ENCODE measurements at places on chromosomes 13 and 19.

DNA sequence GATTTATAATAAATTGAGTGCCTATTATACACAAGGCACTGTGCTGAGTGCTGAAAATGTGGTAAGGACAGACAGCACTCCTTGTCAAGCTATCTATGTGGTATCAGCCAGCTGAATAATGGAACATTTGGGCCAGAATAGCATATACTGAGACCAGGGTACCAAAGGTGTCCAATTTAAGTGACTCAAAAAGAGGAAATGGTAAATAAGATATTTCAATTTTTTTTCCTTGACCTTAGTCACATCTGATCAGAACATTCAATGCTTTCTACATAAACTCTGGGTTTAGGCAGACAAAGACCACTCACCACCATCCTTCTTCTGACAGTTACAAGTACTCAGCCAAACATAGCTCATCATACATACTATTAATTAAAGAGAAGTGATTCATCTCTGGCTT lies 43.2 kb downstream of the RCBTB2 start:
- no peak for DNase-seq

DNA sequence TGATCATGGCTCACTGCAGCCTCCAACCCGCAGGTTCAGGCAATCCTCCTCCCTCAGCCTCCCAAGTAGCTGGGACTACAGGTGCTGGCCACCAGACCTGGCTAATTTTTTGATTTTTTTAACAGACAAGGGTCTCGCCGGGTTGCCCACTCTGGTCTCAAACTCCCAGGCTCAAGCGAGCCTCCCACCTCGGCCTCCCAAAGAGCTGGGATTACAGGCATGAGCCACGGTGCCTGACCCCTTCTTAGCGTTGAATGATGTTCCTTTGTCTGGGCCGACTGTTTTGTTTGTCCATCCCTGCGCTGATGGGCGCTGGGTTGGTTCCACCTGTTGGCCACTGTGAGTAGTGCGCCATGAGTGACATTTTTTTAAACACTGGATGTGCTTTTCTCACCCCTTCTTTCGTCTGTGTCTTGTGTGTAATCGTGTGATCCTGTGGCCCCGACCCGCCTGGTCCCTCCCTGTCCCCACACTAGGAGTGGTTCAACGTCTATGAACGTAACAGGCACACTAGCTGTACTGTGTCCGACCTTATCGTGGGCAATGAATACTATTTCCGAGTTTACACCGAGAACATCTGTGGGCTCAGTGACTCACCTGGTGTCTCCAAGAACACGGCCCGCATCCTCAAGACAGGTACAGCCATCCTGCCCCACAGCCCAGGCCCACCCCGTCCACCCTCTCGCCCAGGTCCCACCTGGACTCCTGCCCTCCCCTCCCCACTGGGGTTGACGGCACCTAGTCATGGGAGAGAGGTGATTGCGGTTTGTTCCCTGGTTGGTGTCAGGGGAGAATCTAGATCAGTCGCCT lies 15.0 kb upstream of the EMC10 start:
- peak; percentile 15 for DNase-seq

GRCh38 chr13:25752957-25753551 lies 298.8 kb downstream of the SHISA2 start:
- DNase-seq, result no peak

DNA sequence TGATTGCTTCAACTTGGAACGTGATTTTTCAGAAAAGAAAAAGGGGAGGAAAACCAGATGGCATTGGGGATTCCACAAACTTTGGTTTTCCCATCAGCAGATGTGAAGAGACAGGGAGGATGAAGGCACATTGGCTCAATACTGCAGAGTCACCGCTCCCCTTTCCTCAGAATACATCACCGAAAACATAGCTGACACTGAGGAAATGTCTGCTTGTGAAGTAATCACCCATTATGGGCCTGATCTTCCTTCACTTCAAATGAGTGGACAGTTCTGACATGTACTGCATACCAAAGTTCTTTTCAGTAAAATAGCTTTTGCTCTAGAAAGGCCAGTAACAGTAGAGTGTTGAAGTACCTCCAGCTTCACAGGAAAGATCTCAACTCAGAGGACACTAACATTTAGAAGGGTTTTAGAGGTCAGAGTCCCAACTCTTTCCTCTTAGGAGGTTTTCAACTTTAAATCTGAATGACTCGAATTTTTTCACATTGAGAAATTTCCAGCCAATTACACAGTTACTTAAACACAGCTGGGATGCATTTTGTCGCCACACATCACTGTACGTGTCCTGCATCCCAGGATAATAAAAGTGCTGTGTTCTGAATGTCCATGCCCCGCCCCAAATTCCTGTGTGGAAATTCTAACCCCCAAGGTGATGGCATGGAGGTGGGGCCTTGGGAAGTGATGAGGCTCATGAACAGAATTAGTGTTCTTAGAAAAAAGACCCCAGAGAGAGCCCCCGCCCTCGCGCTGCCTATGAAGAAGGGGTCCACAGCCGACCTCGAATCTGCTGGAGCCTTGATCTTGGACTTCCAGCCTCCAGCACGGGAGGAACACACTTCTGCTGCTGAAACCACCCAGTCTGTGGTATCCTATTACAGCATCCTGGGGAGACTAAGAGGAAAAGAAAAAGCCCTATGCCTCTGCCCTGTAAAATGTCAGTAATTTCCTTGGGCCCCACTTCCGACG lies 77.7 kb downstream of the COL4A1 start:
- no peak for DNase-seq

DNA sequence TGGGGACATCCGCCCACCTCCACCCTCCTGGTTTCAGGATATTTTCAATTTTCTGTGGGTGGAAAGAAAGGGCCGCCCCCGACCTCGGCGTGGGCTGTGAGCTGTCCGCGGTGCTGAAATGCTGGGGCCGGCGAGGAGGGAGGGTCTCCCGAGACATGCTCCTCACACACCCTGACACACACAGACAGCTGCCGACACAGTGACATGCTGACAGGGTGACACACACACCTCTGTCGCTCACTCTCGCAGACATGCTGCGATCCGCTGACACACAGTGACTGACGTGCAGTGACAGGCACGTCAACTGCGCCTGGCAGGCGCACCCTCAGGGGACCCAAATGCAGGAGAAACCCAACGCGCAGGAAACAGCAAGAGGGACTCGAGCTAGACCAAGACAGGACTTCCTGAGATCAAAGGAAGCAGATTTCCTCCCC lies 25.1 kb upstream of the MEIS3 start:
- DNase-seq, result no peak

DNA sequence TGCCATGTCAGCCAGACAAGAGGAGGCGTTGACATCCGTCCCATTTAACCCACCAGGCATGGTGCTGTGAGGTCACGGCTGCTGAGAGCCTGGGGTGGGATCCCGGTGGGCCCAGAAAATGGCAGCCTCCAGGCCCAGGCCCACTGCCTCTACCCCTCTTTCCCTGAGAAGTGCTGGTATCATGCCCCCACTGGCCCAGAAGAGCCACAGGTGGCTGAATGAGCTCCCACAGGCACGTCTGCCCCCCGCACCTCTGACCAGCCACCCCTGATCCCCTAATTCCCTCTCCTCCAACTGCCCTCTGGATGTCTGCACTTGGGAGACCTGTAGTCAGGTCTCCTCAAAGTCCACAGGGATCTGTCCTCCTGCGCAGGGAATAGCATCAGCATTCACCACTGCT lies 37.3 kb upstream of the KCTD15 start:
- no peak for DNase-seq

GRCh38 chr13:111283457-111283856 lies 37.0 kb upstream of the TEX29 start:
- DNase-seq, result no peak

GRCh38 chr13:111359237-111359915 lies 38.9 kb downstream of the TEX29 start:
- DNase-seq, result no peak

DNA sequence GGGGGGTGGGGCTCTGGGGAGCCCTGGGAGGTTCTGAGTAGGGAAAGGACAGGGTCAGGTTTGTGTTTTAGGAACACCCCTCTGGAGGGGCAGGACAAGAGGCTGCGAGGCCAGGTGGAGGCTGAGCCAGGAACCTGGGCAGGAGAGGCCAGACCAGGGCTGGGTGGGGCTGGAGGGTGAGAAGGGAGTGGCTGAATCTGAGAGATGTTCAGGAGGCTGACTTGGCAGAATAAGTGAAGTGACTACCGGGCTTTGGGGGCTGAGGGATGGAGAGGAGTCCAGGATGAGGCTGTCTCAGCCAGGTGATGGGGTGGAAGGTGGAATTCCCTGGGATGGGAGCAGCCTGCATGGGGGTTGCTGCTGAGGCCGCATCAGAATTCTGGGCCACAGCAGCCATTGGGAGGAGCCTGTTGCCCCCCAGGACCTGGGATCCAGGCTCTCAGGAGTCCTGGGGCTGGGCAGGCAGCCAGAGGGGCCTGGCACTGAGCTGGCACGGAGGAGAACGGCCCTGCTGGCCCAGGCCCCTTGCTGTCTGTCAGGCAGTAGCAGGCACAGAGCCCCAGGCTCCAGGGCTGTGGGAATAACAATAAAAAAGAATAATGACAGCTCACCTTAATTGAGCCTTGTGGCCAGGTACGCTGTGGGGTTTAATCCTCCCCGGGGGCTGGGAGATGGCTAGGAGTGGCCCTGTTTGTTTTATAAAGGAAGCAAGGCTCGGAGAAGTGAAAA lies 3.3 kb downstream of the PPP5C start:
- no peak for DNase-seq

- no peak for DNase-seq
These were observed 21.8 kb downstream of the DCAF15 start for GRCh38 chr19:13974073-13974472.

- DNase-seq, result no peak
These were observed 9.5 kb downstream of the XAB2 start for GRCh38 chr19:7619671-7620441.

- DNase-seq, result no peak
These were observed 61.1 kb upstream of the GPR12 start for GRCh38 chr13:26821672-26822071.

- DNase-seq, result no peak
These were observed 295.6 kb downstream of the TBC1D4 start for GRCh38 chr13:75186379-75186778.

DNA sequence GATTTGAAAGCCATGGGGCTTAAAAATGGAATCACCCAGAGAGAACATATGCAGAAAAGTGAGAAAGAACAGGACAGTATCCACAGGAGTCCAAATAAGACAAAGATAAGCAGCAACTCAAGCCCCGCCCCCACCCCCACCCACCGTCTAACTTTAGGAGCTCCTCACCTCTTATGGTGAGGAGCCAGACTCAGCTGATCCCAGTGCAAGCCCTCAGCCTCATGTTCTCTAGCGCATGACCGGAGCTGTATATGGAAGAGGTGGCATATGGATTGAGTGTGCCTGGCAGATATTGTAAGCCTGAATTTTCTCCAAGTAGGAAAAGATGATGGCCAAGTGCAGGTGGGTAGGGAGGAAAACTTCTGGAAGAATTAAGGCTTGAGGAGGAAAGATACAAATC lies 36.4 kb upstream of the DCT start:
- DNase-seq, result no peak

DNA sequence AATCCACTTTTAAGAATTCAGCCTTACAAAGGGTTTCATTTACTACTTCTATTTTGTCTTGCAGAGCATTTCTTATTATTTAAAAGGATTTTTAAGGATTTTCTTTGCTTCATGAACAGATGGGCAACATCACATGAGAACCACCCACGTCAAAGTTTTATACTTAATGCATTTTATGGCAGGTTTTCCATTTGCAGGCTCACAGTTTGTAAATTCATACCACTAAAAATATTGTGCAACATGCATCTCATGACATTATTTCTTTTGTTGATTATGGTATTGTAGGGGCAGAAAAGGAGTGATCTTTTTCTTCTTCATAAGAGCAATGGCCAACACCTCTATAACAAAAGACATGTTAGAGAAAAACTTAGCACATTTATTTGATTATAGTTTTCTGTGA lies 554.0 kb upstream of the SPRY2 start:
- no peak for DNase-seq

- DNase-seq, result no peak
These were observed 194.3 kb upstream of the SOX1 start for GRCh38 chr13:111872475-111873150.

GRCh38 chr19:1747285-1748114 lies 5.8 kb upstream of the ONECUT3 start:
- DNase-seq, result no peak

DNA sequence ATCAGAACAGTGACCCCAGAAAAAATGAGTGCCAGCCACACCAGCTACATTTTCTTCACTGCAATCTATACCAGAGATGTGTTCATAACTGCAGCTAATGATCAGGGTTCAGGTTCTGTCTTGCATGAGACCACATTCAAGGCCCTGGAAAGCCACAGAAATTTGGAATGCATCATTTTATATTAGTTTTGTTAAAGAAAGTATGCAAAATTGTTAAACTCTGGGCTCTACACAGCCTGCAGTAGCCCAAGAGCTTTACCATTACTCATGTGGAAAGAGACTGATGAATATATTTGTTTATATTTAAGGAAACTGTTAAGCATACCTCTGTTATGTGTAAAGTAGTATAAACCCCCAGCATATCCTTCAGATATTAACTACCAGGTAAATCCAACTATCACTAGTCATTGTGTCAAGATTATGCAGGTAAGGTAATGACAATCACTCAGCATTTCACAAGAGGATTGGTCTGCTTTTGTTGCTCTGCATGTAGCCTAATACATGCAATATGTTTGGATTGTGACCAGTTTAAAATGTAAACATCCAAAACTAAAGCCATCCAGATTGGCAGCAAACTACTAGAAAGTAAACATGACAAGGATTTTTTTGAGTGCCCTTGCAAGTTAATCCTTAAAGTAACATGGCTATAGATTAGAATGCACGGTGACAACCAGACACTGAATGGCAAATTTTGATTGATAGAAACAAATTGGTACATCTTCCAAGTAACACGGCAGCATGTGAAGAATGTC lies 429.1 kb upstream of the ARGLU1 start:
- no peak for DNase-seq

DNA sequence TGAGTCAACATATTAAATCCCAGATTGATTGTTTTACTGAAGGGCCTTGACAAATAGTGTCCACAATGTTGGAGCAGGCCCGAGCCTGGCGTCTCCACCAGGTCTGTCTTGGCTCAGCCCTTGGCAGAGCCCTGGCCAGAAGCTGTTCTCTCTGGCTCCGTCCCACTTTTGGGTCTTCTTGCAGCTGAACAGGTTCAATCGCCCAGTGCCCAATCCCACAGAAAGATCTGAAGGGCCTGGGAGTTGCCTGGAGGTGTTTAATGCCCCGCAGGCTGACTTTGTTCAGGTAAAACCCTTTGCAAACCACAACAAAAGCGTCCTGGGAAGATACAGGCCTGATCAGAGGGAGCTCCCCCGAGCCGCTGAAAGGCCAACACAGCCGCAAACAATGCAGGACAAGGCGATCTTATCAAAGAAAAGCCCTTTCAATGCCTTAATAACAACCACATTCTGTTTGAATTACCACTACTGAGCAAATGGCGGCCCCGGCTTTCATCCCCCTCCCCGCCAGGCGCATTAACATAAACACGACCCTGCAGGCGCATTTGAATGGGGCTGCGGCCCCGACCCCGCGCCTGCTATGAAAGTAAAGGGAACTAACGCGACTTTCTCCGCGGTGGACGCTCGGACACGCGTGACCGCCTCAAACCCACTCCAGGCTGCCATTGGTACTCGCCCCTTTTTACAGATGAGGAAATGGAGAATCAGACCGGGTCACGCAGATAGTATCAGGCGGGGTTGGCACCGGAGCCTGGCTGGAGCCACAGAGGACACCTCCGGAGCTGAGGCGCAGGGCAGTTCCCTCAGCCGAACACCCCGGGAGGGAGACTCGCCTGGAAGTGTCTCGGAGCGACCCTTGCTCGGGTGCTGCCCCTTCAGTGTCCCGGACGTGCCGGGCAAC lies 3.1 kb downstream of the CDX2 start:
- no peak for DNase-seq
